Endothelial cell (in vitro differentiated cells): ENCODE measurements at places on chromosomes 1 and 21.
A peak's percentile ranks its signal among the peaks of the same experiment; 100 is the strongest.

GRCh38 chr1:199995096-199995685 lies 32.3 kb upstream of the NR5A2 start:
- no peaks in the 10 kb centered on the region for H3K4me1 ChIP-seq
- no peaks in the 10 kb centered on the region for H3K36me3 ChIP-seq
- H3K4me3 ChIP-seq, result no peak overlapping the region
- no peak for DNase-seq

DNA sequence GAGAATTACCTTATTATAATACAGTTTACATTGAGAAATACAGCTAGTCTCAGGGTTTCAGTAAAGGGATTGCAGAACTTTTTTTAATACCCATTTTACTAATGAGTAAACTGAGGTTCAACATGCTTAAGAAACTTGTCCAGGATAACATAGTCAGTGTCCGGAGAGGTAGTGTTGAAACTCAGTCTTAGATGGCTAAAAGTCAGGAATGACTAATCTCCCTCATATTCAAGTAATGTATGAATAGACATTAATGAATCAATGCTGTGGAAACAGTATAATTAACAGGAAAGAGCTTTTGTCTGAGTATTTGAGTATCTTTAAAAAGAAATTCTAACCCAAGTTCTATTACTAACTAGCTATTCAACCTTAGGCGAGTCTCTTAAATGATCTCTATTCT lies 397.6 kb downstream of the PLA2G4A start:
- no peak overlapping the region for H3K27ac ChIP-seq
- no peak overlapping the region for H3K4me3 ChIP-seq
- H3K36me3 ChIP-seq, result no peaks in the 10 kb centered on the region
- H3K27me3 ChIP-seq, result no peaks in the 10 kb centered on the region

- peaks cover 7% of the 10 kb centered on the region for H3K27me3 ChIP-seq
- peak overlapping the region; percentile 71 for H3K4me3 ChIP-seq
- H3K36me3 ChIP-seq, result no peaks in the 10 kb centered on the region
- H3K27ac ChIP-seq, result no peak overlapping the region
- no peak for DNase-seq
- peaks cover 12% of the 10 kb centered on the region for H3K4me1 ChIP-seq
These were observed 21.7 kb downstream of the SDC3 start for GRCh38 chr1:30886710-30887428.

- no peaks in the 10 kb centered on the region for H3K4me1 ChIP-seq
- no peaks in the 10 kb centered on the region for H3K27me3 ChIP-seq
- no peak overlapping the region for H3K27ac ChIP-seq
- no peaks in the 10 kb centered on the region for H3K36me3 ChIP-seq
These were observed 168.6 kb upstream of the KCNK2 start for GRCh38 chr1:214913966-214914365.

DNA sequence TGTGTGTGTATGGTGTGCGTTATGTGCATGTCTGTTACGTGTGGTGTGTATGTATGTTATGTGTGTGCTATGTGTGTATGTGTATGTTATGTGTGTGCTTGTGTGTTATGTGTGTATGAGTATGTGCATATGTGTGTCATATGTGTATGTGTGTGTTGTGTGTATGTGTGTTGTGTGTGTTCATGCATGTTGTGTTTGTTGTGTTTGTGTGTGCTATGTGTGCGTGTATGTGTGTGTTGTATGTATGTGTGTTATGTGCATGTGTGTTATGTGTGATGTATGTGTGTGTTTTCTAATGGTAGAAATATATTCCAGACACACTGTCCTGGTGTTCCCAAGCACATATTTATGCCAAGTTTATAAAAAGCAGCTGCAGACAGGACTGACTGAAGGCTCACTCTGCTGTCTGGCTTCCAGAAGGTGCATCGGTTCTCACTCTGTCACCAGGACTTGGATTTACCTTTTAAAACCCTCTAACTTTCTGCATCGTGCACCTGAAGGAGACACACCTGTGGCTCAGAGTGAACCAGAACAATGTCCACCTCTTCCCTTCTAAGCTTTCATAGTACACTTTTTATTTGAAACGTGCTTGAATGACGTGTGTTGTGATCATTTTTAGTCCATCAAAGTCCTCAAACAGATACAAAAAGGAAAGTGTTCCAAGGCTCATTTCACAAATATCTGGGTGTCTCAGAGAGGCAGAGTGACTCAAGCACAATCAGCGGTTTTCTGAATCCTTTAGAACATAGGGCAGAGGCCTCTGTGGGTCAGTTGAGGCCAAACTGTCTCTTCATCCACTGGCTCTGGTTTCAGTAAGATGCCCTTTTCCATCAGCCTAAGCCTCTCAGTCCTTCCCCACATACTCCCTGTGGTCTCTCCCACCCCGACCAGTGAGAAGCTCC lies 49.9 kb downstream of the TOMM20 start:
- no peaks in the 10 kb centered on the region for H3K36me3 ChIP-seq
- DNase-seq, result no peak
- no peak overlapping the region for H3K4me3 ChIP-seq
- no peak overlapping the region for H3K27ac ChIP-seq
- H3K27me3 ChIP-seq, result peaks cover 7% of the 10 kb centered on the region

GRCh38 chr1:172699111-172699510 lies 40.2 kb downstream of the FASLG start:
- H3K4me1 ChIP-seq, result peaks cover 54% of the 10 kb centered on the region
- peak overlapping the region; percentile 29 for H3K4me3 ChIP-seq
- peak; percentile 35 for DNase-seq

GRCh38 chr1:234535763-234536515 lies 57.0 kb upstream of the TARBP1 start:
- H3K27me3 ChIP-seq, result peaks cover 6% of the 10 kb centered on the region
- no peak overlapping the region for H3K4me3 ChIP-seq
- peaks cover 50% of the 10 kb centered on the region for H3K4me1 ChIP-seq
- H3K36me3 ChIP-seq, result no peaks in the 10 kb centered on the region
- peak overlapping the region; percentile 64 for H3K27ac ChIP-seq

DNA sequence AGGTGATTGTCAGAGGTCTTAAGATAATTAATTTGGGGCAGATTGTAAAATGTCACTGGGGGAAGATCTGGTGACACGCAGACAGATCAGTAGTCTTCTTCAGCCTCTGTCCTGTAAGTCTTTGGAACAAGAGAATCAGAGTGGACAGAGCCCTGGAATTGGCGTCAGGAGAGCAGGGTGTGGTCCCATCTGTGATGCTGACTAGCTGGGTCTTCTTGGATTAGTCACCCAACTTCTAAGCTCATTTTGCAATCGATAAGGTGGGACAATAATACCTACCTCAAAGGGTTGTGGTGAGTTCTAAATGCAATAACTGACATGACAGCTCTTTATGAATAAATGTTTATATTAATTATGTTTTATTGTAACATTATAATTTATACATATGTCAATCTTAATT lies 4.8 kb downstream of the FASLG start:
- H3K36me3 ChIP-seq, result no peaks in the 10 kb centered on the region
- H3K4me1 ChIP-seq, result no peaks in the 10 kb centered on the region
- peaks cover 2% of the 10 kb centered on the region for H3K27me3 ChIP-seq
- no peak overlapping the region for H3K4me3 ChIP-seq
- H3K27ac ChIP-seq, result no peak overlapping the region
- no peak for DNase-seq

GRCh38 chr1:209895709-209896108 lies 42.3 kb upstream of the SYT14 start:
- no peaks in the 10 kb centered on the region for H3K36me3 ChIP-seq
- H3K4me3 ChIP-seq, result no peak overlapping the region
- H3K27me3 ChIP-seq, result no peaks in the 10 kb centered on the region
- DNase-seq, result no peak
- peaks cover 24% of the 10 kb centered on the region for H3K4me1 ChIP-seq

- no peaks in the 10 kb centered on the region for H3K36me3 ChIP-seq
- no peak for DNase-seq
- no peak overlapping the region for H3K4me3 ChIP-seq
These were observed 149.0 kb downstream of the TOMM20 start for GRCh38 chr1:234979296-234980279.

- peaks cover 3% of the 10 kb centered on the region for H3K4me1 ChIP-seq
- H3K27ac ChIP-seq, result no peak overlapping the region
- H3K4me3 ChIP-seq, result no peak overlapping the region
- no peak for DNase-seq
- H3K27me3 ChIP-seq, result peaks cover 4% of the 10 kb centered on the region
These were observed 56.9 kb upstream of the POFUT2 start for GRCh38 chr21:45344576-45344975.

DNA sequence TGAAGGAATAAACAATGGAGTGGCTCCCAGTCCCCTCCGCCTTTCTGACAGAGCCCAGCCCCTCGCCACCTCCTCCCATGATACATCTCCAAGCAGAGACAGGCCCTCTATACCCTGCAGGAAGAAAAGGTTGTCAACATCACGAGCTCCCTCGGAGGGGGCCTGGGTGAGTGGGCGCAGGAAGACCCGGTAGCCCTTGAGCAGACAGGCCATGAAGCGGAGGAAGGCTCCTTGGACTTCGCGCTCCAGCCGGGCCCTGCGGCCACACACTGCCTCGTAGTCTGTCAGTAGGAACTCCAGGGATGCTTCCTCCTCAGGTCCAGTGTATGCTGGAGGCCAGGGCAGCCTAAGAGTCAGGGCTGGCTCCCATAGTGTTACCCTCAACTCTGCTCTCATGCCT lies 7.0 kb downstream of the DENND4B start:
- peaks cover 3% of the 10 kb centered on the region for H3K4me1 ChIP-seq
- H3K4me3 ChIP-seq, result peak overlapping the region; percentile 25
- peaks cover 7% of the 10 kb centered on the region for H3K27me3 ChIP-seq
- peaks cover 47% of the 10 kb centered on the region for H3K36me3 ChIP-seq
- DNase-seq, result no peak

- DNase-seq, result no peak
- H3K4me1 ChIP-seq, result no peaks in the 10 kb centered on the region
- no peaks in the 10 kb centered on the region for H3K36me3 ChIP-seq
- H3K27me3 ChIP-seq, result no peaks in the 10 kb centered on the region
These were observed 838.2 kb upstream of the ADGRL2 start for GRCh38 chr1:80962564-80962963.

DNA sequence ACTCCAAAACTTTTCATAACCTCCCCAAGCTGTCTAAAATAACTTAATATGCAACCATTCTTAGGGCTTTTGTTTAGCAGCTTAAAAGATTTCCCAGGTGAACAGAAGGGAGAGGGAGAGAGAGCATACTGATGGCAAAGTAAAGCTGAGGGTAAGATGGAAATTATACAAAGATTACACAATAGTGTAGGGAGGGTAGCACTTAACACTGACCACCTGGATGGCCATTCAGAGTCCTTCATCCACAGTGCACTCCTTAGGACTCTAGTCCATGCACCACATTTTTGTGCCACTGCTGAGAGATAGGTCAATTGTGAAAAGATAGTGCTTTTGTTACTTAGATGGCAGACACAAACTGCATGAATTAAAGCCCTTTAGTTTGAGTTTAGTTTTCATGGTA lies 574.6 kb downstream of the LMO4 start:
- no peaks in the 10 kb centered on the region for H3K36me3 ChIP-seq
- H3K4me1 ChIP-seq, result peaks cover 7% of the 10 kb centered on the region
- peaks cover 1% of the 10 kb centered on the region for H3K27me3 ChIP-seq
- no peak for DNase-seq
- no peak overlapping the region for H3K4me3 ChIP-seq

DNA sequence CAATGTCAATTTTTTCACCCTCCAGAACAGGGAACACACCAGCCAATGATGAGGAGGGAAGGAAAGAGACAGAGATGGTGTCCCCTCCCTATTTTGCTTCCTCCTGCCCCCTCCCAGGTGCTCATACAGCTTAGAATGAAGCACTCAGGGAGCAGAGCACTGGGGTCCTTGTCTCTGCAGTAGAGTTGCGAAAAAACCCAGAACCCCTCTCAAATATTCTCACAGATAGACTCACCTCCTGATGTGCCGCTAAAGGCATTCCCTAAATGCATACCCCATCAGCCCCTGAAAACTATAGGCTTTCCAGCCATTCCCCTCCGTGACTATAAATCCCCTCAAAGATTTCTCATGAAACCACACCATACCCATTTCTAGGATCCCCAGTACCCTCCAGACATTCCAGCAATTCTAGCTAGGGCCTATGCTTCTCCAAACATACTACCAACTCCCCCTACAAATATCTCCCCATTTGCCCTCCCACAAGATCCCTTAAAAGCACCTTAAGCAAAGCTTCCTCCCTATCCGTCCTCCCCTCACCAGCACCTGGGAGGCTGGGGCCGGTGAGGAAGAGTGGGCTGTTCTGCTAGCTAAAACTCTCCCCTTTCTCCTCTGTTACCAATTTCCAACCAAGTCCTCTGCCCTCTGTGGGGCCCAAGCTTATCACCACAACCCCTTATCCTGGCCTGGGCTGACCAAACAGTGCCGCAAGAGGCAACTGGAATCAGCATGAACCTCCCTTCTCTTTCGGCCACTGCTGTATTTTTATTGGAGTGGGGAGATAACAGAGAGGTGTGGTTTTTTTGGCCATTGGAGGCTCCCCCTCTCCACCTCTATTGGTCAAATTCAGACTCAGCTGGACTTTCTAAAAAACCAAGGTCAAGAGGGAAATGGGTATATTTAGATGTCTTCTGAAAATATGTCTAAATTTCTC lies 54.7 kb downstream of the RHBG start:
- peaks cover 43% of the 10 kb centered on the region for H3K4me1 ChIP-seq
- H3K4me3 ChIP-seq, result no peak overlapping the region
- no peak overlapping the region for H3K27ac ChIP-seq
- no peak for DNase-seq
- H3K36me3 ChIP-seq, result peaks cover 11% of the 10 kb centered on the region

- no peaks in the 10 kb centered on the region for H3K27me3 ChIP-seq
- DNase-seq, result no peak
- no peak overlapping the region for H3K27ac ChIP-seq
- no peak overlapping the region for H3K4me3 ChIP-seq
- H3K36me3 ChIP-seq, result no peaks in the 10 kb centered on the region
- no peaks in the 10 kb centered on the region for H3K4me1 ChIP-seq
These were observed 636.3 kb downstream of the LTN1 start for GRCh38 chr21:28356422-28356821.

DNA sequence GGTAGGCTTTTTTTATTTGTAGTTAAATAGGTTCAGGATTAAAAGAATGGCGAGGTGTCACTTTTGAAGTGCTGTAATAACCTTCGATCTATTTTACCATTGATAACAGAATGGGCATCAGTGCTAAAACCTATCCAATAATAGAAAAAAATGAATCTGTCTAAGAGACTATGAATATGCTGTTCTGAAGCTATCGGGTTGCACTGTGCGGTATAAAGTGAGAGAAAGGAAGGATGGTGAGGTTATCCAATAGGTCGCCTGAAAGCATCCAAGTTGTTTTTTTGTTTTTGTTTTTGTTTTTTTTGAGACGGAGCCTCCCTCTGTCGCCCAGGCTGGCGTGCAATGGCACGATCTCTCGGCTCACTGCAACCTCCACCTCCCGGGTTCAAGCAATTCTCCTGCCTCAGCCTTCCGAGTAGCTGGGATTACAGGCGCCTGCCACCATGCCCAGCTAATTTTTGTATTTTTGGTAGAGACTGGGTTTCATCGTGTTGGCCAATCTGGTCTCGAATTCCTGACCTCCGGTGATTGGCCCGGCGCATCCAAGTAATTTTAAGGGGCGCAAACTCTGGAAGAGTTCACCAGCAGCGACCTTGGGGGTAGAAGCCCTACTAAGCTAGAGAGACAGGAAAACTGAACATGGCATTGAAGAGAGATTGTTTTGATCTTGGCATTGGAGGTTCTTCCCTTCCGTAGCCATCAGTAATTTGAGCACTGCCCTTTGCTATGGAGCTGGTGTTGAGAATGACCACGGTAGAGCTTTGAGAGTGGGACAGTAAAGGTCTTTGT lies 8.7 kb upstream of the MDM4 start:
- peaks cover 23% of the 10 kb centered on the region for H3K27me3 ChIP-seq
- H3K4me1 ChIP-seq, result peaks cover 41% of the 10 kb centered on the region
- H3K36me3 ChIP-seq, result peaks cover 17% of the 10 kb centered on the region
- peak overlapping the region; percentile 95 for H3K4me3 ChIP-seq
- DNase-seq, result peak; percentile 48
